ENCODE measurements at places on chromosomes 16 and 17. TPM values are rescaled to one million over a fixed set of nuclear protein-coding genes. Genes with fewer than 3 reads are reported as not detected.
A peak's percentile ranks its signal among the peaks of the same experiment; 100 is the strongest.

- peak; percentile 88 for DNase-seq
Measured at GRCh38 chr17:20226814-20227482, 217.8 kb downstream of the SPECC1 start.

GRCh38 chr17:82835122-82835521 lies 4.7 kb downstream of the ZNF750 start:
- DNase-seq: peak; percentile 63

DNA sequence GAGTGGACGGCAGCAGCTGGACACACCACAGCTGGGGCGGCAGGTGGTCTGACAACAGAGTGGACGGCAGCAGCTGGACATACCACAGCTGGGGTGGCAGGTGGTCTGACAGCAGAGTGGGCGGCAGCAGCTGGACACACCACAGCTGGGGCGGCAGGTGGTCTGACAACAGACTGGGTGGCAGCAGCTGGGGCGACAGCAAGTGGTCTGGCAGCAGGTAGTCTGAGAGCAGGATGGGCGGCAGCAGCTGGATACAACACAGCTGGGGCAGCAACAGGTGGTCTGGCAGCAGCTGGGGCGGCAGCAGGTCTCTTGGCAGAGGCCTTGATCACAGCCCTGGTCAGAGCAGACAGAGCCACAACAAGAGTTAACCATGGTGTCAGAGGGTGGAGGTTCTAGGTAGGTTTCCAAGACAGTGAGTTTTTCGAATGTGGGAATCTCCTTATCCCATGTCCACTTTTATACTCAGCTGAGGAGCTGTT lies at the start of gene KRTAP4-1:
KRTAP4-1 (minus strand) TSS at position 432 of the 482 bp plus-strand sequence; CDS start at position 375, 57 bp downstream.
- DNase-seq: no peak

DNA sequence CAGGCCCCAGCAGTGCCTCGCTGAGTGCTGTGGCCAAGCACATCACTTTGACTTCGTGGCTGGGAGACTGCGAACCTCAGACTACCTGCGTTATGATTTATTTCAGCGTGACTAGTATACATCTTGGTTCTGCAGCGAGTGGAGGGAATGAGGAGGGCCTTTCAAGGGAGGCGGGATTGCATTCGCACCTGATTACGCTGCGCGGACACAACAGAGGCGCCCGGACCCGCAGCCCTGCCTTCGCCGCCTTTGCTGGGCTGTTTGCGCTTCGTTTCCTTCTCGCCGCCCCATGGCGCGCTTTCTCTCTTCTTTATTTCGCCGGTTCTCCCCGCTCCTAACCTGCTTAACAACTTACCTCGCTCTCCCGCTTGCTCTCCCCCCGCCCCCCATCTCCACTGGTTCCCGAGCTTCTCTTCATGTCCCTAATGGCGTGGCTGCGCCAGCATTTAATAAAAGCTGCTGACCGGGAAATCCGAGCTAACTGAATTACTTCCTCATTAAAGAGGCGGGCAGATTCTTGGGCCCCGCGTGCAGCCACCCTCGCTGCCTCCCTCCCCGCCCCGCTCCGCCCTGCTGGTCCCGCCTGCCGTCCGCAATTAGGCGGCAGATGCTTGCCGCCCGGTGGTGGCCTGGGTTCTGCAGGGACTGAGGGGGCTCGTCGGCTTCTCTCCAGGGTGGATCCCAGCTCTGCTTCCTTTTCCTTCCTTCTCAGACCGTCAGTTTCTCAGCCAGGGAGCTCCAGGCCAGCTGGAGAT lies 257.6 kb upstream of the SDK2 start:
- DNase-seq: peak; percentile 82

GRCh38 chr17:44386182-44386525 lies 3.3 kb downstream of the ITGA2B start:
- DNase-seq: no peak

GRCh38 chr17:9406046-9406606 lies 169.5 kb downstream of the STX8 start:
- no peak for DNase-seq

DNA sequence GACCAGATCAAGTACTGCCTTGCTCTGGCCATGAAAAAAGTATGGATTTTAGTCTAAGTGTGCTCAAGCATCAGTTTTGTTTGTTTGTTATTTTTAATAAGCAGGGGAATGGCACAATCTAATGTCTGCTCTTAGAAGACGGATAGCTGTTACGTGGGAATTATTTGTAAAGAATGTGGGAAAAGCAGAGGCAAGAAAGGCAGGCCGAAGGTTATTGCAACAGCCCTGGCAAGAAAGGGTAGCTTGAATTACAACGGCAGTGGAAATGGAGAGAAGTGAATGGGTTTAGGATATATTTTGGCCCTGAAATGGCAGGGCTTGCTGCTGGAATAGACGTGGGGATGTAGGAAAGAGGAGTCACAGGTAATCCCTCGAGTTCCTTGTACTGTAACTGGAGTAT lies 987 bp upstream of the HASPIN start:
- DNase-seq: no peak

DNA sequence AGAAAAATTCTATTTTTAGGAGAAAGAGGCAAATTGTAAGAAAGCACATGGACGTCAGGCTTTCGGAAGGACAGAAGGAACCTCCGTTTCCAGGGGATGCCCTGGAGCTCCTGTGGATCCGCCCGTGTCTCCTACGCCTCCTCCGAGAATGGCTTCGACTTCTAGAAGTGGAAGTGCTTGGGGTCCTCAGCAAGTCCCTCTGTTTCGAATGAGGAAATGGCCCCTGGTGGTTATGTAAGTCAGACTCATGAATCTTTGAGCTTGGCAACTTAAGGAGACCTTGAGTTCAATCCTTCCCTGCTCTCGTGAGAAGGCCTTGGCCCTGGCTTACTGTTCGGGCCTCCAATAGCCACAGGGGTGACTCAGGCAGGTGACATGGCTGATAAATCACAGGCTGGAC lies 38.9 kb downstream of the COX4I1 start:
- no peak for DNase-seq

- DNase-seq: no peak
Measured at GRCh38 chr17:39536468-39536867, 71.3 kb downstream of the NEUROD2 start.

GRCh38 chr17:80428363-80428762 lies 13.4 kb downstream of the ENDOV start:
- no peak for DNase-seq

GRCh38 chr16:71675380-71675779 lies 49.1 kb downstream of the PHLPP2 start:
- DNase-seq: no peak

GRCh38 chr17:5260542-5260941 lies 21.5 kb upstream of the RABEP1 start:
- no peak for DNase-seq

The KRTAP4-1 gene
- total RNA-seq: not detected

The MAPT gene
- 5.1 TPM for total RNA-seq

The ADORA2B gene
- 7.1 TPM for total RNA-seq

The TPPP3 gene
- 29.7 TPM for total RNA-seq

The CTRB1 gene
- total RNA-seq: not detected

The SOX15 gene
- 0.67 TPM for total RNA-seq

Measured in upper lobe of right lung (tissue), 1 donor.